T-helper 2 cell (primary cell): ENCODE measurements at places on chromosomes 2 and 18.

DNA sequence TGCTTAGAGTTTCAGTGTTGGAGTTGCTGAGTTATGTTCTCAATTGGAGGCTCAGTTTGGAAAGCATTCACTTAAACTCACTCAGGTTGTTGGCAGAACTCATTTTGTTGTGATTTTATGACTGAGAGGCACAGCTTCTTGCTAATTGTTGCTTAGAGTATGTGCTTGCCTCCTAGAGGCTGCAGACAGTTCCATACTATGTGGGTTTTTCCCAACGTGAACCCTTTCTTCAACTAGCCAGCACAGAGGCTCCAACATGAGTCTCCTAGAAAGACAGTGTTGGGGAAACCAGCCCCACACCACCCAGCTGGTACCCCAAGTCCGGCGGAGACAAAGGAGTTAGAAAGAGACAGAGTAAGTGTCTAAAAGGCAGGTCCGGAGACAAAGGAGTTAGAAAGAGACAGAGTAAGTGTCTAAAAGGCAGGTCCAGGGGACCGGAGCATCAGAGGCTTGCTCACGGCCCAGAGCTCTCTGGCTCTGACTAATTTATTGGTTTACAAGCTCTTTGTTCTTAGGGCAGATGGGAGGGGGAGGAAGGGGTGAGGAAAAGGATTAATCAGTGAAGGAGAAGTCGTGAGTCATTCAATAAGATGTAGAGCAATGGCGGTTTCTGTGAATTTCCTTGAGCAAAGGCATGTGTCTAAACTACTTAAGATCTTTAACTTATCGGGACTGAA, 999.7 kb upstream of the LRRTM1 start:
- no peak for DNase-seq

DNA sequence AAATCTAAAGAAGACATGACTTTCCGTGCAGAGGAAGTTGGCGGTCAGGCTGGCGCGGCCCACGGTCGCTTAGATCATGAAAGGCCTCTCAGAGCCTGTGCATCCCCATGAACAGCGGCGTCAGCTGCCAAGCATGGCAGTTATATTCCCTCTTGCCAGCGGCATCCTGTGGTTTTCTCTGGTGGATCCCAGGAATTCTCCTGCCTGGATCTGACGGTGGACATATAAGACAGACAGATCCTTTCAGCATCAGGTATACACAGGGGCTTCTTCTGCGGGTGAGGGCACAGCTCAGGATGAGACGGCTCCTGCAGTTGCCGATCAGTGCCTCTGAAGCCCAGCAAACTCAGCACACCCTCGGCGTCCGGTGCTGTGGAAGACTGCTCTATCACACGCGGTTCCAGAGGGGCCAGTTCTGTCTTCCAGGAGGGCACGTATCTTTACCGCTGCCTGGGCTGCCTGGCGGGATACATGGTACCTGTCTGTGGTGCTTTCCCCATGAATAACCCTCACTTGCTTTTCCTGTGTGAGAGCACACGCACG, 157.8 kb downstream of the LDLRAD4 start:
- no peak for DNase-seq

DNA sequence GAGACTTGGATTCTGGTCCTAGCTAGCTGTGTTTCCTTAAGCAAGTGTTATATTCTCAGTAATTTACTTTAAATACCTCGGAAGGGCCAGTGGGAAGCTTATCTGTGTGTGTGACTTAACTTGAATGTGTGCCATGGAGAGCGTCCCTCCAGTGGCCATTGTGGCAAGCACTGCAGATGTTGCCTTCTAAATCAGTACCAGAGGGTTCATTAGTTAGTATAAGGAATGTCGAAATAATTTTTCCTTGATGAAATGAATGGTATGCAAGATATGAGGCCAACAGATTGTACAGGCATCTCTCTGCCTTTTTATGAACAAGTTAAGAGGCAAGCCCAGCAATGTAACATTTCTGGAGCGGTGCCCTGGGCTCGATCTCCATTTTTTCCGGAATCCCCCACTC, 52.0 kb downstream of the FBXO36 start:
- DNase-seq, result no peak

DNA sequence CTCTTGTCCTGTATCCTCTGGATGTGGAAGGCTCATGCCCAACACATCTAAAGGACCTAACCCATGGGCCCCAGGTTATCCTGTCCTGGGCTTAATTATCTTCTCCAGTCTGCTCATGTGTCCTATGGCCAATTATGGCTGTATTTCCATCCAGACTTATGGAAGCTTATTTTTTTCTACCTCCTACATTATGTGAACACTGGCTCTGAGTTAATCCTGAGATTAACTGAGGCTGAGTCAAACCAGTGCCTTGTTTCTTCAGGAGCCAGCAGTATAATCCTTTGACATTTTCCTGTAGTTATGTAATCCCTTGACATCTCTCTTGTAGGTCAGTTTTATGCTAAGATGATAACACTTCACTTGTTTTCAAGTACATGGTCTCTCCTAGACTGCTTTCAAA, 213.6 kb downstream of the PMAIP1 start:
- DNase-seq, result no peak

DNA sequence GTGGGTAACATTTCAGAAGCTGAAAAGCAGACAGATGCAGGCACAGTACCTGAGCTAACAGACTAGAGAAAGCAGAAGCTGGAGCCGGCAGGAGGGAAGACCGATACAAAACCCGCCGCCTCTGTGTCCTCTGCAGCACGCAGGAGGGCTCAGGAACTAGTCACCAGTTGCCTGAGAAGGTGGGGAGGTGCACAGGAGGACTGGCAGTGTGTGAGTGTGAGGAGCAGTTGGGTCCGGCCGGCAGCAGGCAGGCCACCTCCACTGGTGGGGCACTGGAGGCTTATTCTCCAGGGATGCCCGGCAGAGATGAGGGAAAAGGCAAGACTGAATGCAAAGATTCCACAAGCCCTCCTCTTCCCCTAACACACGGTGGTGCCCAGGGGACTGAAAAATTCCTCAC, 18.2 kb downstream of the ERCC3 start:
- DNase-seq, result no peak

- DNase-seq, result no peak
Observed at GRCh38 chr2:172242961-172243360, 140.3 kb upstream of the DLX2 start.

DNA sequence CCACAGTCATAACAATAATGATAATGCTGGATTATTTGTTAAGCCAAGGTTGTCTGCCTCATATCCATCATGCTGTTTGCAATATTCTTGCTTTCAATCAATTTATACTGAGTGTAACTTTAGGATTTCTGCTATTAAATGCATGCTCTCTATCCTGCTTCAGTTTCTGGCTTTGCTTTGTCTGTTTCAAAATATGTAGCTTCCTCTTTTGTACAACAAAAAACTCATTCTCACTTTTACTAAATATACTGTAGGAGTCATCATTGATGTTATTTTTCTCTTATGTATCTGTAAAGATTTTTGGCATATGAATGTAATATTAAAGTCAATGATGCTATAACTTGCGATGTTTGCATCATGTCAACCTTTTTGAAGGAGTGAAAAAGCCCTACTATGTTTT, 149.3 kb downstream of the GPD2 start:
- no peak for DNase-seq

- no peak for DNase-seq
Observed at GRCh38 chr2:223729781-223730180, 107.6 kb downstream of the AP1S3 start.

- DNase-seq, result no peak
Observed at GRCh38 chr18:76350134-76351025, 144.7 kb downstream of the ZNF516 start.

- DNase-seq, result no peak
Observed at GRCh38 chr2:168480825-168481585, 24.9 kb downstream of the CERS6 start.

DNA sequence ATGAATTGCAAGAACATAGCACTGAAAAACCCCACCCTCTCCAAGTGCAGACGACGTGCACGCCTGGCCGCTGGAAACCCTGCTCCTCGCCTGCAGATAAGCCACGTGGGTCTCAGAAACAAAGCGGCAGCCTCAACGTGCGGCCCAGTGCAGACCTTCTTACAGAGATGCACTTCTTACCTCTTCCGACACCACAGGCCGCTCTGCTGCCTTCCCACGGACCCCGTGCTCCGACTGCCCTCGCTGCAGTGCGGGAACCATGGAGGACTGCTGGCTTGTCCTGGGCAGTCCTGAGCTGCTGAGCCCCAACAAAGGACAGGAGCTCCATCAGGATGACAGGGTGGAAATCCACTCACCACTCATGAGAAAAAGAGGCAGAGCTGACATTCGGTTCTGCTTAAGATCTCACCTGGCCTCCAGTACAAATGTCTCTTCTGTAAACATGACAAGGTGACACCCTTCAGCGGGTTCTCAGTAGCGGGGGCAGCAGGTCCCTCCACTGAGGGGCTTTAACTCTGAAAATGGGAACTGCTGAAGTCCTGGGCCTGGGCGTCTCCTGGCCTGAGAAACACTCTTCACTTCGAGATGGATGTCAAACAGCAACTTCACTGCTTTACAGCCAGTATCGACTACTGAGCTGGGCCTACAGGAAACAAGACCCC, 6.2 kb downstream of the COPS9 start:
- DNase-seq, result no peak

GRCh38 chr2:64213532-64214275, 69.5 kb upstream of the PELI1 start:
- no peak for DNase-seq

DNA sequence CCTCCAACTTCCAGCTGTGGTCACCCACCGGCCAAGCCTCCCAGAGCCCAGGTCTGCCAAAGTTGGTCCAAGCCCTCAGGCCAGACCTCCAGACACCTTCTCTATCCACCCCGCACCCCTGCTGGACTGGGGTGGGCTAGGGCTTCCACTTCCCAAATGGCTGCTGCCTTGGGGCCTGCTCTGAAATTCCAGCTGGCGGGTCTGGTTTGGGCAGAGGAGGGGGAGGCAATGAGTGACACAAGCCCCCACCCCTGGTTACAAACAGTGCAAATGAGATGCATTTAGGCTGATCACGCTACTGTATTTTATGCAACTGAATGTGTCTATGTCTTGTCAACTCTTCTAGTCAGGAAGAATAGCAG, 14.6 kb downstream of the POU3F3 start:
- no peak for DNase-seq

- DNase-seq, result no peak
Observed at GRCh38 chr2:237486819-237487448, at the start of gene MLPH. MLPH (plus strand) TSS chr2:237487251; CDS start chr2:237493427, 6,176 bp downstream.

GRCh38 chr2:169131587-169132512, 62.5 kb downstream of the DHRS9 start:
- DNase-seq, result no peak

DNA sequence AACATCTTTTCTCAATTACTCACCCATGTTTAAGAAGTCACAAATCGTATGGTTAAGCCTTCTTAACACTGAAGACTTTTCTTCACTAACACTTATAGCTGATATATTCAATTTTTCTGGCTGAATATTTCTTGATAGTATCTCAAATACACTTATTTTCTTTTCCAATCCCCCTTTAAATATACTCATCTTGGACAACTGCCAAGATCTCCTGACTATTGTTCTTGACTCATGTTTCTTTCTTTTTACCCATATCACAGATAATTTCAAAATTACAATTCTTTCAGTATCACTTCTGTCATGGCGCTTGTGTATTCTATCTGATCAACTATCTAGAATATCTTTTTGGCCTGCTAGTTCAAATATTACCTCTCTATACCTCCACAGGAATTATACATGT, 954.3 kb upstream of the ACVR2A start:
- no peak for DNase-seq

DNA sequence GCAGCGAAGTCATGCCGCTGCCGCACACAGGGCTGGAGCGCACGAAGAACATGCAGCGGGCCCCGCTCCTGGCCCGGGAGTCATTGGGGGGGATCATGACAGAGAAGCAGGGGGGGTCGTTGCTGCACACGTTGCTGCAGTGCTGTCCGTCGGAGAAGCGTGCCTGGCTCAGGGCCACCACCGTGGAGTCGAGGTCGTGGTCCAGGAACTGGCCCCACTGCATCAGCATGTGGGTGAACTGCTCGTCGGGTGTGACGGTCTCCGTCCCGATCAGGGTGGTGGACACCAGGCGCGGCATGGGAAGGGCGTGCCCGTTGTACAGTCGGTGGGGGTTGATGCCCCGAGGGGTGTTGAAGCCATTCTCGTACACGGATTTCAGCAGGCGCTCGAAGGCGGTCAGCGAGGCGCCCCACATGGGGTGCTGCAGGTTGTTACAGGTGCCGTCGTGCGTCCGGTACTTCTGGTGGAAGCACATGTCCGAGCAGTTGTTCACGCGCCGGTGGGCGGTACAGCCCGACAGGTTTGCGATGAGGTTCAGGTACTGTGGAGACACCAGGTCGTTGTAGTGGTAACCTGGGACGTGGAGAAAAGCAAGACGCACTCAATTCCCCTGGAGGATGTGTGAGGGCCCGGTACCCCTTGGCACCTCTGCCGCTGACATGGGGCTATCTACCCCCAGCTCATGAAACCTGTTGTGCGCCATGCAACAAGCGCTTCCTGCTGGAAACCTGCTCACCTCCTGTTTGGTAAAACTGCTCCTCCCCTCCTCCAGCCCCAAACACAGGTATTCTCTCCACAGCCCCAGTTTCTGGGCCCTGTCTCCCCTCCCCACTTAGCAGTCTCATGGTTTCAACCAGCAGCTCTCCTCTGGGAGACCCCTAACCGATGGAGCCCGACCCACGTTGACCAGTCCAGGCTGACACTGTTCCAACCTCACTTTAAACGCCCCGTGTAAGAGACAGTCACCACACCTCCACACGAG, 94.9 kb downstream of the PXDN start:
- no peak for DNase-seq

GRCh38 chr18:77086656-77087392, 45.8 kb downstream of the MBP start:
- no peak for DNase-seq
